Uterus (tissue), 4 donors: ENCODE measurements at places on chromosomes 6 and 20. TPM values are rescaled to one million over a fixed set of nuclear protein-coding genes. Genes with fewer than 3 reads are reported as not detected.

Gene SHLD1
- 1.8 TPM for total RNA-seq

- DNase-seq, result no peak
Measured at GRCh38 chr6:51514748-51515402, 572.5 kb downstream of the PKHD1 start.

GRCh38 chr6:159043947-159044346 is 844 bp downstream of the TAGAP start:
- no peak for DNase-seq

Gene TULP4
- total RNA-seq, result 131 TPM
